ENCODE measurements at places on chromosomes 5 and 9.

GRCh38 chr9:136363949-136364748 lies 605 bp upstream of the DNLZ start:
- no peak for DNase-seq

DNA sequence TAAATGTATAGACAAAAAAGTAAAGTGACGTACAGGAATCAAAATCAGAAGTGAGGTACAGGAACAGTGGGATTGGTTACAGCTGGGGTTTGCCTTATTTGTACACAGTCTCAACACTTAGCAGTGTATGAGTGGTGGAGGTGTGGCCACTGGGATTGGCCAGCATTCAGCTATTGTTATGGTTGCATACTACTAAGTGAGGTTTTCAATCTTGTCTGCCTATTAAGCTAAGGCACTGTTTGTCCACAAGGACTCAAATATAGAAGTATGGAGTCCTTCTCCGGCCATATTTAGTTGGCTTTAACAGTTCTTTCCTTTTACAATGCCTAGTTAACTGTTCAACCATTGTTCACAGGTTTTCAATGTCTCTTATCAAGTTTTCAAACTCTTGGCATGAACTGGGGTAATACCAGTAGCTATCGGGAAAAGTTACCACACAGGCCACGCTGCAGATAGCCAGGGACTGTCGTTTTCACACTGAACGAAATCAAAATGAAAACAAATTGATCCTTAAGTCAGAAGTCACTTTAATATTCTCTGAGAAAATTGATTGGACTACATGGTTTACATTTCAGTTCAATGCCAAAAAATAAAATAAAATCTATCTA lies 176.0 kb upstream of the FREM1 start:
- no peak for DNase-seq

DNA sequence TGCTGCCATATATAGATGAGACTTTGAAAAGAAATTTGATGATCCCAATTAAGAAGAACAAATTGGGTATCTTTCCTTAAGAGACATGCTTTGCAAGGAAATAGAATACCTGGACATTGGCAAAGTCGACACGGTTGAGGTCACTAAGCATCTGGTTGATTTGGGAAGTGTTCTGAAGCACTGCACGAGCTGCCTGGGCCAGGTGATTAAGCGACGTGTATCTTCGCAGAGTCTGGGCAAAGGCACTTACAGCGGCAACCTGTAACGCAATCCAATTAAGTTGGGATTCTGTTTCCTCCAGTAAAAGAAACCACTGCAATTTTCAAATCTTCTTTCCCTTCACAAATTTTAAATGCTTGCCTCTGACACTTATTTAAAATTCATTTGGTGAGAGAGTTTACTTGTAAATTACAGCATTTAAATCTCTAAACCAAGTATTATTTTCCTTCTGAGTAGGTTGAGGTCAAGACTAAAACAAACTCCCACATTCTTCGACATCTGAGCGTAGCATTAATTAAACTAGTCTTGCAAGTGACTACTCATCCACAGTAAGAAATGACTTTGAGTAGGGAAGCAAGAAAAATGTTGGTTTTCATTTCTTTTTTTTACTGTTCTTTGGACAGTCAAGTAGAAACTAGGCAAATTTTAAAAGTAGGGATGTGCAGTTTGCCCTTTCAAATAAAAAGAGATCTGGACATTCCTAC lies 262.8 kb downstream of the RFX3 start:
- no peak for DNase-seq

- no peak for DNase-seq
Observed at GRCh38 chr9:77016121-77016525, 3.3 kb upstream of the FOXB2 start.

DNA sequence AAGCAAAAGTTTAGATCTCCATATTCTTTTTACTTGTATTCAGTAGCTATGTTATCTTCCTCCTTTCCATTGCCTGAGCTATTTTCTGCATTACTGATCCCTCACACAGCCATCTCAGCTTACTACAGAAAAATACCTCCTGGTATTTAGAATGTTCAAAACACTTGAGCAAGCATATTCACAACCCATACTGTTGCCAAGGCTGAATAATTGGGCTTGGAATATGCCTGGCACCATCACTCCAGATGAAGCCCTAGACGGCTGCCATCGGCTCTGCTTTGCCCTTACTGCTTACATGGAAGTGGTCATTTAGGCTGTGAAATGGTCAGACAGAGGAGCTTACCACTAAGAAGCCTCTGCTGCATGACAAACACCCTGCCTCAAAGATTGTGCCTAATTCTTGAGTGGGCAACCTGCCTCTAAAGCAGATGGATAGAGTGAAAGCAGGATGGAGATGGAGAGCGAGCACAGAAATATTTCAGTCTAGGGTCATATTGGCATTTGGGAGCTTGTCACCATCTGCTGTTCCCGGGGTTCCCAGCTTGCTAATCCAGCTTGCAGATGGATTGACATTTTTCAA lies 92.5 kb upstream of the TAS2R1 start:
- DNase-seq: no peak

DNA sequence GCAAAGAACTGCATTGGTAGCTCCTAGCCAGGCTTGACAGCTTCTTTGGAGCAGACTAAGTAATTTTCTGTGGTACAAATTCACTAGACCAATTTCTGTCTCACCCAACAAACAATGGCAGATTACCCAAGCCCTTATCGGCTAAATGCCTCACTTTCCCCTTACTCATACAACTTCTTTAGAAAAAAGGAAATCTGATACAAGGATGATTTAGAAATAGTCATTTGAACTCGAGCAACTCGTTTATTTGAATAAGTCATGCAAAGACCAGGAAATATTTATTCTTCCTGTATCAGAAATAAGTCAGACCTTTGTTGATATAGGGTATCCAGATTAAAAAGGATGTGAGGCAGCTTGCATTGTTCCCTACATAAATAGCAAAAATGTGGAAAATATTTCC lies 170.4 kb upstream of the CDH6 start:
- DNase-seq: no peak

GRCh38 chr5:144135113-144135762 lies 35.2 kb downstream of the YIPF5 start:
- no peak for DNase-seq

GRCh38 chr9:19231126-19231903 lies 822 bp downstream of the DENND4C start:
- no peak for DNase-seq

DNA sequence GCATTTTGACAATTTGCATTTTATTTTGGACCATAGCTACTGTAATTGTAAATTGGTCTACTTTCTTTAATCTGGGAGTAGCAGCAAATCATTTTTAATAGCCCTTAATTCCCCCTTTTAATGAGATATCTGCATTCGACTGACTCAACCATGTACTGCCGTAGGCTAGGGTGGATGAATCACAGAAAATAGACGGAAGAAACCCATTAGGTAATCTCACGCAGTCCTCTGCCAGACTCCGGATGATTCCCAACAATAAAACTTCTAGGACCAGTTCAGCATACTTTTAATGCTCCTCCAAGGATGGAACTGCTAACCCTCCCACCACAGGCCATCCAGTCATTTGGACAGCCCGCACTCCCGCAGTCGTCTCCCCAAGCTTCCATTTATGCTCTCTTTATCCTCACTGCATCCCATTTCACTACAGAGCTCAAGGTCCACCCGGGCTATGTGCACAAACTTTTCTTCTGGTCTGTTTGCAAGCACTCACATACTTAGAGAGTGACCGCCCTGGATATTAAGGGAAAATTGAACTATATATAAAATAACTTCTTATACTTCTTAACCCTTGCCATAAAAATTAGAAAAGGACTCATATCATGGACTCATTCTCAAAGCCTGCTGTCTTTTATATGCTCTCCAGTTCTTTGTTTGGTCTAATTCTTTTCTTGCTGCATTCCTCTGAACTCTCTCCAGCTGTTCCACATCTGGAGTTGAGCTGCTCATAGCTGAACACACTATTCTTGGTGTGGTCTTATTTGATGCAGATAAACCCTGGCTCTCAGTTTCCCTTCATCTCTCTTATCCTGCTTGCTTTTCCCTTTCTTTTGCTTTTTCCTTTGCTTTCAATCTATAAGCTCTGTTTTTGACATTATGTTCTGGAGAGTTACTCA lies 326.6 kb downstream of the ARL15 start:
- DNase-seq: no peak

- DNase-seq: no peak
Observed at GRCh38 chr9:71955300-71955915, 44.0 kb downstream of the C9orf85 start.

GRCh38 chr5:20041326-20042274 lies 53.6 kb upstream of the CDH18 start:
- no peak for DNase-seq

DNA sequence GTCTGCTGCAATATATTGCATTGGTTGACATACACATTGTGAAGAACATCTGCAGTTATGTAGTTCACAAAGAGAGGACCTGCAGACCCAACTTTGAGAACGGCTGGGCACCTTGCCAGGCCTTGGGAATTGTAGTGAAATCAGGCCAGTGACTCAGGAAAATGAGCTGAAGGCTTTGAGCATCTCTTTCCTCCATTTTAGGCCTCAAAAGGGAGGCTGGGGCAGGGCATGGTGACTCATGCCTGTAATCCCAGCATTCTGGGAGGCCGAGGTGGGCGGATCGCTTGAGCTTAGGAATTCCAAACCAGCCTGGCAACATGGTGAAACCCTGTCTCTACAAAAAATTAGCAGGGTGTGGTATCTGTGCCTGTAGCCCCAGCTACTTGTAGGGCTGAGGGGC lies 1.4 kb upstream of the IPPK start:
- DNase-seq: no peak

DNA sequence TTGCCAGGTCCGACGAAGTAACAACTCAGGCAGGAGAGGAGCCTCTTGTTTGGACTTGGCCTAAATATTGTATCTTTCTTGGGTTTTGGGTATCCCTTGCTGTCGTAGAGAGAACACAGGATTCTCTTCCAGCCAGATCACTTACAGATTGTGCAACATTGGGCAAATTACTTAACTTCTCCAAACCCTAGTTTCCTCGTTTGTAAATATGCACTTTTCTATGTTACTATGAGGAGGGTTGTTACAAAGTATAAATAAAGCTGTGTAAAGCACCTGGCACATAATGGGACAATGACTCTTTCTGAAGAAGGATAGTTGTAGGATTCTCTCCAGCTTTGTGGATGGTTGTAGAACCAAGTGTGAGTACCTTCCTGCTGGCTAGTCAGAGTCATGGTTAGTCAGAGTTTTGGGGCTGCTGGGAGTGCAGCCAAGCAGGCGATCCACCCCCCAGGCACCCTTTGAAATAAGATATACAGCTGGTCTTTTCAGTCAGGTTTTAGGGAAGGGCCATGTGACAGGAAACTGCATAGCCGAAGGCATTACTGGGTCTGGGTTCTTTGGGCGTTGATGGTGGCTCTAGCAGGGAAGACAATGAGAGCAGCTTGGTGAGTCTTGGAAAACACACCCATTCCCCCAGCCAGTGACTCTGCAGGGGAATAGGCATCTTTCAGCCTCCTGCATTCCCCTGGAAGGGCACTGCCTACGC lies 49.9 kb upstream of the GDNF start:
- DNase-seq: no peak

- no peak for DNase-seq
Observed at GRCh38 chr5:115736004-115736689, 80.3 kb downstream of the CDO1 start.

DNA sequence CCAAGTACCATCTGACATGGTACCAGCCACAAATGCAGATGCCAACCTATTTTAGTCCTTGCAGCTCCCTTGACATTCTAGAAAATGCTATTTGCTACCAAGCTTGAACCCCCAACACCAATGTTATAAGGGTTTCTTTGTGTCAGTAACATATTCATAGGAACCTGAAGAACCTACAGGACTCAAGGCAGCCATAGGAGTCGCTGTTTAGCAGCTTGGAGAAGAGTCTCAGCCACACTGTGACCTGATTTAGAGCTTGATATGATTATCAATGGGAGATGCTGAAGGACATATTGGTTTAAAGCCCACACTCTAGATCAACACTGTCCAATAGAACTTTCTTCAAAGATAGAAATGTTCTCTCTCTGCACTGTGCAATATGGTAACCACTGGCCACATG lies 6.4 kb upstream of the ZFR start:
- DNase-seq: no peak

DNA sequence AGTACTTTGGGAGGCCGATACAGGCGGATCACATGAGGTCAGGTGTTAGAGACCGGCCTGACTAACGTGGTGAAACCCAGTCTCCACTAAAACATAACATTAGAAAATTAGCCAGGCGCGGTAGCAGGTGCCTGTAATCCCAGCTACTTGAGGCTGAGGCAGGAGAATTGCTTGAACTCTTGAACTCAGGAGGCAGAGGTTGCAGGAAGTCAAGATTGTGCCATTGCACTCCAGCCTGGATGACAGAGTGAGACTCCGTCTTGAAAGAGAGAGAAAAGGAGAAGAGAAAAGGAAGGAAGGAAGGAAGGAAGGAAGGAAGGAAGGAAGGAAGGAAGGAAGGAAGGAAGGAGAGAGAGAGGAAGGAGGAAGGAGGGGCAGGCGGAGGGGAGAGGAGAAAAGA lies 45.1 kb downstream of the MYO10 start:
- no peak for DNase-seq

DNA sequence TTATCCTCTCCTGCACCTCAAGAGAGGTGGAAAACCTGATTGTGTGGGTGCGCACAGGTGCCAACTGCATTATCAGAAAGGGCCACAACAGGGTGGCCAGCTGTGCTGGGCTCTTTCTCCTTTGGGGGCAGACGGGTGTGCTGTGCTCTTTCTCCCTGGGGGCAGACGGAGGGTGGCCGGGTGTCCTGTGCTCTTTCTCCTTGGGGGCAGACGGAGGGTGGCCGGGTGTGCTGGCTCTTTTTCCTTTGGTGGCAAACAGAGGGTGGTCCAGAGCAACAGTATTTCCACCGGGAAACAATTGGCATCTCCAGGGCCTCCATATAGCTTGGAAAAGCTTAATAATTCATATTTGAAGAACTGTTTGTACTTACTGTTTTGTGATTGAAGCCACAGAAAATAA lies 6.8 kb downstream of the LMX1B start:
- DNase-seq: no peak

DNA sequence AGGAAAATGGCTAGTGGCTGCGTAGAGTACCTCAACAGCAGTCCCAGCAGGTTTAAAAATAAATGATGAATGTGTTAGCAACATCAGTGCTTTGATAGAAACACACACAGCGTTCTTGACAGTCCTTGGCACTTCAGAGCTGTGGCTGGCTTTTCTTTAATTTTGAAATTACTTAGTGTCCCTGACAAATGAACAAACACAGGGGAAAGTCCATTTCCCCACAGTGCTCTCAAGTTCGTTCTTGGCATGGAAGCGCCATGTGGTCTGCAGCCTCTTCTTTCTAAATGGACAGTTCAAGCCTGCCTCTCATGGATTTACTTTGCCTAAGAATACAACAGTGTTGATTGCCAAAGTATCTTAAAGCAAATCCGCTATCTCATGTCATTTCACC lies 102.2 kb downstream of the ADAMTS12 start:
- no peak for DNase-seq

GRCh38 chr5:114418176-114419066 lies 56.6 kb downstream of the KCNN2 start:
- no peak for DNase-seq

DNA sequence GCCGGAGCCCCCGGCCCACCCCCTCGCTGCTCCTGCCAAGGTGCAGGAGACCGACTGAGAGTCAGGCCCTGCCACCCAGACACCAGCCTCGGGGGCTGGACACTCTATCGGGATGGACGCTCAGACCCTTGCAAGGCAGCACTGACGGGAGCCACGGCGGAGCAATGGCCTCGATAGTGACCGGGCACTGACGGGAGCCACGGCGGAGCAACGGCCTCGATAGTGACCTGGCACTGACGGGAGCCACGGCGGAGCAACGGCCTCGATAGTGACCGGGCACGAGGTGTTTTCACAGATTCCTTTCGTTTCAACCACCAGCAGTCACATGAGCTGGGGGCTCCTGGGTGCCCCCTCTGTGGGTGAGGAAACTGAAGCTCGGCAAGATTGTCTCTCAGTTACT lies 123.6 kb upstream of the PPP1R26 start:
- DNase-seq: no peak

All from stimulated activated CD8-positive, alpha-beta memory T cell treated with anti-CD3 and anti-CD28 coated beads, Interleukin-12 subunit alpha, Interleukin-12 subunit beta, amount 100 ng/mL, for 4 hours (primary cell).